ENCODE measurements at places on chromosomes 1 and 21. TPM values are rescaled to one million over a fixed set of nuclear protein-coding genes. Genes with fewer than 3 reads are reported as not detected.

DNA sequence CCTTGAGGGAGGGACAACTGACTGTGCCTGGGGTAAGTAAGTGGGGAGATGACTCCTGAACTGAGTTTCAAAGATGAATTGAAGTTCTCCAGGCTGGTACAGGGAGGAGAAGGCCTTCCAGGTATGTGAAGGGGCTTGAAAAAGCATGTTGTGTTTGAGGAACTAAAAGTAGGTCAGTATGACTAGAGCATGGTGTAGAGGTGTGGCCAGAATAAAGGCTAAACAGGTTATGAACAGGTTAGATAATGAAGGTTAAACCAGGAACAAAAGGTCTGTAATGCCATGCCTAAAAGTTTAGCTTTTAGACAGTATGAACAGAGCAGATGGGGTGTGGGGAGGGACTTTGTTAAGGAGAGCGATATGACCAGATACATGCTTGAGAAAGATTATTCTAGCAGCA, 7.3 kb upstream of the CLSPN start:
- H3K36me3 ChIP-seq = no peaks in the 10 kb centered on the region
- H3K27ac ChIP-seq = no peak overlapping the region
- no peaks in the 10 kb centered on the region for H3K27me3 ChIP-seq
- H3K4me1 ChIP-seq = no peaks in the 10 kb centered on the region
- no peak overlapping the region for H3K4me3 ChIP-seq

DNA sequence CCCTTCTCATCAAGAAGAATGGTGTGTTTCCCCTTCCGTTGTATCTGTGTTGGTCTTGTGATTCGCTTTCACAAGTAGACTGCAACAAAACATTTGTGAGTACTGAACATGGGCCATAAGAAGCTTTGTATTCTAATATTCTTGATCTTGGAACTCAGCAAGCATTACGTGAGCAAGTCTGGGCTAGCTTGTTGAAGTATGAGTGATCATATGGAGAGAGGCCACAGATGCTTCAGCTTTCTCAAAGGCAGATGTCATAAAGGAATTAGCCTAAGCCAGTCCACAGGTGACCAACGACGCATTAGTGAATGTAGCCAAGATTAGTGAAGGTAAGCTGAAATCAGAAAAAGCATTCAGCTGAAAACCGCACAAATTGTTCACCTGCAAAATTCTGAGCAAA, 609.6 kb upstream of the NEGR1 start:
- no peak overlapping the region for H3K4me3 ChIP-seq
- no peak overlapping the region for H3K27ac ChIP-seq
- no peaks in the 10 kb centered on the region for H3K4me1 ChIP-seq
- DNase-seq = no peak
- no peaks in the 10 kb centered on the region for H3K36me3 ChIP-seq

DNA sequence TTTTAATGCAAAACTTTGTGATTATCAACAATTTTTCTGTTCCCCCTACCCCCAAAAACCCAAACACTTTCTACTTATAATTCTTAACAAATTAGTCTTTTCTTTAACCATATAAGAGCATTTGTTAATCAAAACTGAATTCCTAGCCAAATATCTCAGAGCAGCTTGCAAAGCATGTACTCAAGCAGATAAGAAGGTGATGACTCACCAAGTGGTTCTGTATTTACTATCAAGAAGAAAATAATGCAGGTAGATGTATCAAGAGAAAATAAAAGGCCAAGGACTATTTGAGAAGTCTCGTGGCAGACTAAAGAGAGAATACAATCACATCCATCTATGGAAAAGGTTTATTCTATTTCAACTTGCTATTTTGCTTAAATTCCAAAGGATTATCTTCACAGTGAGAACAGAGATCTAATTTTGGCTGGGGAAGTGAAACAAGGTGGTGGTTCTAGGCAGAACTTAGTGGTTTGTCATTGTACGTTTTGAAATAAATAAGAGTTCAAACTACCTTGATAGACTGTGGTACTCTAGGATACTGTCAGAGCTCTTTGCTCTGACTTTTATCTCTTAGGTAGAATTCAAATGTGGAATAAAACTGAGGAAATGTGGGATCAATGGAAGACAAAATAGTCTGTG, 94.7 kb upstream of the NRIP1 start:
- no peaks in the 10 kb centered on the region for H3K27me3 ChIP-seq
- no peak for DNase-seq
- no peaks in the 10 kb centered on the region for H3K4me1 ChIP-seq
- no peaks in the 10 kb centered on the region for H3K36me3 ChIP-seq
- H3K27ac ChIP-seq = no peak overlapping the region
- H3K4me3 ChIP-seq = no peak overlapping the region

DNA sequence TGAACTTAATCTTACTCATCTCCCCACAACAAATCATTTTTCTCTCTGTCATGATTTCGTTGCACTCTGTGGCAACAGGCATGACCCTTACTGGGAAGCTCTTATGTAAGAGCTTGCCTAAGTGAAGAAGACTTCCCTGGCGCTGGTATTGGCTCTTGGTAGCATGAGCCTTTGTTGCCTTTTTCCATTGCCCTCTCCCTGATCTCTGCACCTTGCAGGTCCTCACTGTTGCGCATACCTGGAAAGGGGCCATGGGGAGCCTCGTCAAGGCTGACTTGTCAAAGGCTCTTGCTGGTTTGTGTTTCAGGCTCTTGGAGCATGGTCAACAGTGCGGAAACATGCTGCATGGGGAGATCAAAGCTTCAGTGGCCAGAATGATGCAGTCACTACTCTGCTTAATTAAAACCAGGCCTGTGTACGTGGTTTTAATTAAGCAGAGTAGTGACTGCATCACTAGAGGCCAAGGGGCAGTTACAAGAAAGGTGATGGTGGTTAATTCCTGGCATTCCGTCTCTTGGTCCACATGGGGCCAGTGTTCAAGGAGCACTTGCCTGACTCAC, 141.3 kb downstream of the SPATA46 start:
- no peak overlapping the region for H3K4me3 ChIP-seq
- H3K4me1 ChIP-seq = peaks cover 76% of the 10 kb centered on the region
- DNase-seq = no peak
- no peaks in the 10 kb centered on the region for H3K36me3 ChIP-seq

- H3K27ac ChIP-seq = no peak overlapping the region
- no peak overlapping the region for H3K4me3 ChIP-seq
- H3K4me1 ChIP-seq = 0 out of 2 replicates have a peak, but pooled peaks cover 2% of the 10 kb centered on the region
- no peaks in the 10 kb centered on the region for H3K27me3 ChIP-seq
These were observed 499 bp upstream of the C4BPB start for GRCh38 chr1:207088161-207088560.

DNA sequence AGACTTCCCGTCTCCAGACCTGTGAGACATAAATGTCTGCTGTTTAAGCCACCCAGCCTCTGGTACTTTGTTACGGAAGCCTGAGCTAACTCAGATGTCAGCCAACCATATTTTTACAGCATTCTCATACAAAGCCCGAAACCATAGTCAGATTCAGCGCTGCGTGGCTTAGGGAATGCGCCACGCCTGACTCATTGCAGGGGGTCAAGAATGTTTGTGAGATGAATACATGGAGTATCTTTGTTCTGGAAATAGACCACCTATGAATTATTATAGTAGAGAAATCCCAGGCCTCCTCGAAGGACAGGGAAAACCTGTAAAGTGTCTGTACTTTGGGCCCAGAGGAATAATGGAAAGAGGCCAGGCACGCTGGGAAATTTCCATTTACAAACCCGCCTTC, 434.8 kb downstream of the CAMTA1 start:
- no peaks in the 10 kb centered on the region for H3K36me3 ChIP-seq
- H3K27me3 ChIP-seq = no peaks in the 10 kb centered on the region
- DNase-seq = no peak
- no peak overlapping the region for H3K27ac ChIP-seq
- H3K4me1 ChIP-seq = peaks cover 3% of the 10 kb centered on the region

GRCh38 chr21:46351476-46352163, 27.7 kb downstream of the PCNT start:
- DNase-seq = no peak
- peaks cover 9% of the 10 kb centered on the region for H3K36me3 ChIP-seq
- no peaks in the 10 kb centered on the region for H3K4me1 ChIP-seq
- H3K4me3 ChIP-seq = no peak overlapping the region
- H3K27me3 ChIP-seq = no peaks in the 10 kb centered on the region
- no peak overlapping the region for H3K27ac ChIP-seq

DNA sequence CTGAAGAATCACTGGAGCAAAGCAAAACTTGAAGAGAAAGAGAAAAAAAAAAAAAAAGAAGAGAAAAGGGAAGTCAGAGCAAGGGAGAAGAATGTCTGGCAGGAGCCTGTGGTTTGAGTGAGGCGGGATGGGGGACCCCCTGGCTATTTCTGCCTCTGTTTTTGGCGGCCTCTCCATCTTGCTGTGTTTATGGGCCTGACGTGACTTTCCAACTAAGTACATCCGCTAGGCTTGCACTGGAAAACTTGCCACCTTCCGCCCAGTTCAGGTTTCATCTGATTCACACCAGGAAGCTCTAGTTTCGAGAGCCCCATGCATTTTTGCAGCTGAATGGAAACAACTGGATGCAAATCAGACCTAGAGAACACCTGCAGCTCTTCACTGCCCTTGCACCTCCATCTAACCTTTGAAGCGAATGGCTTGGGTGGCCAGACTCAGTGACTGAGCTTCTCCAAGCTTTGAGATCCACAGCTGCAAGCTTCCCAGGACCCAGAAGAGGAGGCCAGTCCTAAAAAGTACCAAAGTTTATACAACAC, 28.0 kb downstream of the TBX15 start:
- H3K27me3 ChIP-seq = no peaks in the 10 kb centered on the region
- H3K36me3 ChIP-seq = no peaks in the 10 kb centered on the region
- H3K4me1 ChIP-seq = no peaks in the 10 kb centered on the region
- no peak overlapping the region for H3K27ac ChIP-seq
- H3K4me3 ChIP-seq = no peak overlapping the region

GRCh38 chr1:116881879-116882520, 27.7 kb upstream of the PTGFRN start:
- no peak overlapping the region for H3K27ac ChIP-seq
- no peaks in the 10 kb centered on the region for H3K36me3 ChIP-seq
- H3K27me3 ChIP-seq = no peaks in the 10 kb centered on the region
- peak; percentile 5 for DNase-seq
- H3K4me1 ChIP-seq = peaks cover 3% of the 10 kb centered on the region

GRCh38 chr1:226001963-226002666, 3.0 kb upstream of the SDE2 start:
- peaks cover 11% of the 10 kb centered on the region for H3K4me1 ChIP-seq
- DNase-seq = no peak
- H3K27me3 ChIP-seq = no peaks in the 10 kb centered on the region
- peaks cover 7% of the 10 kb centered on the region for H3K36me3 ChIP-seq

DNA sequence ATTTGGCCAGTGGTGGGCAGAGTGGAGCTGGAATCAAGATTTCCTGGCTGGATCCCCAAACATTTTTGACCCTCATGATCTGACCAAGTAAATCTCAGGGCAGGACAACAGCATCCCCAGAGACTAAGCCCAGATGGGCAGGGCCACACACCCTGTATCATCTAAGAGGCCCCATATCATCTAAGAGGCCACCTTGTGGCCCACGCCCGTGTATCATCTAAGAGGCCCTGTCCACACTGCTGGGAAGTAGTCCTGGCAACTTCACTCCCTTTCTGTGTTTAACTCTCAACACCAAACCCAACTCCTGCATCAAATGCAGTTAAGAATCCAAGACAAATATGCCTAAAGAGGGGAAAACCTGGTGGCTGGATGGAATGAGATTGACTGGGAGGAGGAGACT, 81.6 kb upstream of the SSX2IP start:
- H3K27ac ChIP-seq = no peak overlapping the region
- H3K4me3 ChIP-seq = no peak overlapping the region
- no peaks in the 10 kb centered on the region for H3K36me3 ChIP-seq

The HAO2 gene
- not detected for total RNA-seq

The ADCY10 gene
- total RNA-seq = 0.10 TPM

All from Panc1 (cell line).